ENCODE measurements at places on chromosomes 5 and 9.

DNA sequence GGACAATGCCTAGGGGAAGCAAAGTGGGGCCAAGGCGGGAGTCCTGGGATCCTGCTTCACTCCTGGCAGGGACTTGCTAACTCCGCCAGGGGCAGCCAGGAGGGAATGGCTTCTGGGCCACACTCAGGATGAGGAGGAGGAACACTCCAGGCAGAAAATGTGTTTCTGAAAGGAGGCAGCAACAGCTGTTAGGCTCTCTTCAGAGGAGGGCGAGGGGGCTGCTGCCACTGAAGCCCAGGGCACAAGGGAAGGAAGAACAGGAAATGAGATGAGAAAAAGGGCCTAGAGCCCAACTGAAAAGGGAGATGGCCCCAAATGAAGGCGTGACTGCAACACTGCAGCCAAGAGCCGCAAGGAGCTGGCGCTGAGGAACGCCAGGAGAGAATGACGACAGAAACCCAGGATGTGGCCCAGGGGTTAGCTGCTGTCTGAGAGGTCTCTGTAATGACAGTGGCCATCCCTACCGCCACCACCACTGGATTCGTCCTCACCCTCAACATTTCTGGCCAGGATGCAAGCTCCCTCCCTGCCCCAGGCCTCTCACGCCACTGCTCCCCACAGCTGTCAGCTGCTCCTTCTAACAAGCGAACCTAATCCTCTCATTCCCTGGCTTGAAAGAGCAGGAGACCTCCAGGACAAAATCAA lies 15.8 kb downstream of the PSMB7 start:
- peak; percentile 73 for DNase-seq

DNA sequence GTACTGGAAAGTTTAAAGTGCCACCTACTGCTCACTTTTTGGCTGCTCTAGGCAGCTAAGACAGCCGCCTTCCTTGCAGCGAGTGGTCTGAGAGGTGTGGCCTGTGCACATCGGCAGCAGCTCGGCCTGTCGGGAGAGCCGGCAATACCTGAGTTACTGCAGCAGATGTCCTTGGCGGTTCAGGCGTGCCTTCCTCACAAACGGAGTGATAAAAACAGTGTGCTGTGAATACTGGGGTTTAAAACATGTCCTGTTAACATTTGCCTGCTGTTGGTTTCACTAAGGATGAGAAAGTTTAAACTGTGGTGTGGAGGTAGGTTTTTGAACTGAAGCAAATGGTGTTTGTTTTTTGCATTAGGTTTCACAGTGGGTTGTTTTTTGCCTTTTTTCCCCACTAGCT lies 12.9 kb downstream of the TRAF2 start:
- no peak for DNase-seq

DNA sequence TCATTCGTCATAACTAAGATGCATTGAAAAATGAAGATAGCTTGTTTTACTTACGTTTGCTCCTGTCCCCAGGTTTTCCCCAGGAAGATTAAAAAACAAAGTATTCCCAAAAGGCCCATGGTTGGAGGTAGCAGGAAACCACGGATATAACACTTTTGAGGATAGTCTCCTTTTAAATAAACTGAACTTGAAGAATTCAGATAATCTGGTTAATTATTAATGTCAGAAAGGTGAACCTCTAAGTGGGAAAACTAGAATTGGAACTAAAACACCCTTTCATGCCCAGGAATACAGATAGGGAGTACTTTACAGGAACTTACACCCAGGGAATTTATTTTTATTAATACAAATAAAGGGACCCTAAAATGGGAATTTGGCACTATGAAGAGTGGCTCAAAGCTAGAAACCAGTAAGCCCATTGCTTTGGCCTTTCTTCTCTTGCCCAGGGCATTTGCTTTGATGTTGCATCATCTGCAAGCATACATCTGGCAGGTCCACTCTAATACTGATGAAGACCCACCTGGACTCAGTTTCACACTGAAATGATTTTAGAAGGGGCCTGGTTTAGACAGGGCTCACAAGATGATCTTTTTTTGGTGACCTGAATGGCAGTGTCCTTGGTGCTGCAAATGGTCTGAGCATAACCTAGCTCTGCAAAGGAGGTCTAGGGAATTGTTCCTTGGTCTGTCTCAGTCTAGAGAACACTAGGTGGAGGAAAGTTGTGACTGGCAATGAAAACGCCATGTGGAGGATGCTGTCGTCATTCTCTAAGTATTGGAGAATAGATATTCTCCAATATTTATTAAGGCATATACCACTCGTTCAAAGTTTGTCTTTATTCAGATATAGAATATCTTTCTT lies at the start of gene C5:
Gene C5 (minus strand): TSS at position 148 of the 861 bp plus-strand sequence. CDS start 29 bp downstream, at position 119.
- no peak for DNase-seq

- DNase-seq: no peak
These were observed 498.2 kb upstream of the CD180 start for GRCh38 chr5:67694810-67695191.

GRCh38 chr5:19208397-19208796 lies 779.6 kb downstream of the CDH18 start:
- DNase-seq: no peak

- DNase-seq: no peak
These were observed 1.9 kb downstream of the PJA2 start for GRCh38 chr5:109407913-109408312.

DNA sequence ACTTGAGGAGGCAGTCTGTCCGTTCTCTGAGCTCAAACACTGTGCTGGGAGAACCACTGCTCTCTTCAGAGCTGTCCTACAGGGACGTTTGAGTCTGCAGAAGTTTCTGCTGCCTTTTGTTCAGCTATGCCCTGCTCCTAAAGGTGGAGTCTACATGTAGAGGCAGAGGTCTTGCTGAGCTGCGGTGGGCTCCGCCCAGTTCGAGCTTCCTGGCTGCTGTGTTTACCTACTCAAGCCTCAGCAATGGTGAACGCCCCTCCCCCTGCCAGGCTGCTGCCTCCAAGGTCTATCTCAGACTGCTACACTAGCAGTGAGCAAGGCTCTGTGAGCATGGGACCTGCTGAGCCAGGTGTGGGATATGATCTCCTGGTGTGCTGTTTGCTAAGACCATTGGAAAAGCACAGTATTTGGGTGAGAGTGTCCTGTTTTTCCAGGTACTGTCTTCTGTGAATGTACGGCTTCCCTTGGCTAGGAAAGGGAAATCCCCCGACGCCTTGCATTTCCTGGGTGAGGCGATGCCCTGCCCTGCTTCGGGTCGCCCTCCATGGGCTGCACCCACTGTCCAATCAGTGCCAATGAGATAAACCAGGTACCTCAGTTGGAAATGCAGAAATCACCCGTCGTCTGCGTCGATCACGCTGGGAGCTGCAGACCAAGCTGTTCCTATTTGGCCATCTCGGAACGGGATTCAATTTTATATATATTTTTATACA lies 58.5 kb downstream of the CNTRL start:
- no peak for DNase-seq

DNA sequence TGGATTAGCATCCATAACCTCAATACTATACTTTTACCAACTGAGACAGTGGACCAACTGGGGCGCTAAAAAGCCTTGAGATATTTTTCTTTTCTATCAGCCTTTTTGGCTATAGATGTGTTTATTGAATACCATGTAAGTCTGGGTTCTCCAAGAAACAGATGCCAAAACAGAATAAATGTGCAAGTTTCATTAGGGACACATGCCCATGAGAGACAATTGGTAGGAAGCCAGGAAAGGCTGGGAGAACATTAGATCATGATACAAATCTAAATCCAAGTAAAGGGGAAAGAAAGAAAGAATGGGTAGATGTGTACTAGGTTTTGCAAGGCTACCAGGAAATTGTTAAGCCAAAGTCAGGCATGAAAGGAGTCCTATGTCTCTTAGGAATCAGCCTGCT lies 152.5 kb downstream of the KCTD16 start:
- no peak for DNase-seq

DNA sequence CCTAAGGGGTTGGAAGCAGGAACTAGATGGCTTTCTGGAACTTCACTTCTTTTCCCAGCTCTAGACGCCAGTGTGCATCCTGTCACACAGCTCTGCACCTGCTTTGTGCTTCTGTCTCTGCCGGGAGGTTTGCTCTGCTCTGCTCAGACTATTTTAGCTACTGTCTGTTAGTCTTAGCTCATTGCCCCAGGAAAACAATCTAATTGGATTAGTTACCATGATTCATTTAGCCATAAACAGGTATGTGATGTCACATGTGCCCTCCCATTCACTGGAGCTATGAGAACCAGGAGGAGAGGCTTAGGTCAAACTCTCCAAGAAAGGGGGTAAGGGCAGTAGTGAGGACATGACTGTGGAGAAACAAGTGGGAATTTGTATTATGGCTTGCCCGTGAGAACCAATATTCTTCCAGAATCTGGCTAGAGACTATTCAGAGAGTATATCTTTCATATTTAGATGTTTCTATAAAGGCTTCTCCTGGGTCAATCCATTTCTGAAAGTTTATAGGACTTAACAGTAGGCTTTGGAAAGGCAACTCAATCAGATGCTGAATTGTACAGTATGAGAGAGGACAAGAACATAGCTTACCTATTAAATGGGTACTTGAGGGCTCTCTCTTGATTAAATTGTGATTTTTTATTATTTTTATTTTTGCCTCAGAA lies 22.4 kb upstream of the NREP start:
- DNase-seq: no peak

- DNase-seq: no peak
These were observed at the start of gene PTPRD for GRCh38 chr9:10612641-10613398. Gene PTPRD (minus strand): TSS chr9:10613002.

DNA sequence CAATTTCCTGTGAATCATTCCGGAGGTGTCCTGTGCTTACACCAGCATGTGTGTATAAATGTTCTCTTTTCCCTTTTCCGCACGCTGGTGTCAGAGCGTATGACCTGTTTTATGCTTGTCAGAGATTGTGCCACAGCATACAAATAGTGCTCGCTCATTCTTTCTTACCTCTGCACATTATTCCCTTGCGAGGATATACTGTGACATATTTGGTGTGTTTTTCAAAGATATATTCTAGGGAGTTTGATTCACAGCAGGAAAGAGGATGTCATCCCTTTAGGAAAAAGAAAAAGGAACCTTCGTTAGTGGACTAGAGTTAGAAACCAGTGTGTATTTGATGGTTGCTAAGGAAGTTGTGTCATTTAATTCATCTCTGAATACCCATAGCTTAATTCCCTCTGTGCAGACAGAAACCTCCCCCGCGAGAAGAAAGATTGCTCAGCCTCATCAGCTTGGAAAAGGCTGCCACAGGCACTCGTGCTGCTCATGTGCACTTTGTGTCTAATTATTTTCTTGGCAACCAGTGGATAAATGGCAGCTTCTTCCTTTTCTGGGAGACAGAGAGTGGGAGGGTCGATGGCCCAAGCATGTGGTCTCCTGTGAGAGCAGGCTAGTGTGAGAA lies 14.7 kb upstream of the CCIN start:
- peak; percentile 65 for DNase-seq

DNA sequence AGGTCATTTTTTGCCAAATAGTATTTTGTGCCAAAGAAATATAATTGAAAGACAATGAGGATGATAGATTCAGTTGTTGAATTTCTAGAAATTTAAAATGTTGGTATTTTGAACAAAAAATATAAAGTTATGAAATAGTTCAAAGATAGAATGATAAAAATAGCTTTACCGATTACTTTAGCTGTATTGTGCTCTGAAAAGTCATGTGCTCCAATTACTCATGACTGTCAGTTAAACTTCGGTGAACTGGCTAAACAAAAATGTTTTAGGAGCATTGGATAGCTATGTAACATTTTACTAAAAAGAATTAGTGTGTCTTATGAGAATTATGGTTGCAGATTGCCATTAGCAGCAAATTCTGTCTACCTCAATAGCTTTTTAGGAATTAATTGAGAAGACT lies 177.3 kb upstream of the VCAN start:
- no peak for DNase-seq

- no peak for DNase-seq
These were observed 2.3 kb downstream of the DIRAS2 start for GRCh38 chr9:90640361-90640760.

DNA sequence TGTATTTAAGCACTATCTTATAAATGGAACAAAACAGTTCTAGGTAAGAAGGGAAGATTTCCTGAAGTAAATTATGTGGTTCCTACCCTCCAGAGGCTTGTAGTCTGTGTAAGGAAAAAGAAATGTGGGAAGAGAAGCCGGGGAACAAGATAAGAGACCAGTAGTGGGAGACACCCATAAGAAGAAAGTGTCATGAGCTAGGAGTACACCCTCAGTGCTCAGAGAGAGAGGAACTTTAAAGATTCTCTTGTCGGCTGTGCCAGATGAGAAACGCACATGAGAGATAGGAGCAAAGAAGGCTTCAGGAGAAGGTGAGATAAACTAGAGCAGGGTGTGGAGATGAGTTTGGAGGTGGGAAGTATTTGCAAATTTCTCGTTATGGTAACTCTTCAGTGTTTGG lies 18.1 kb downstream of the SLC36A1 start:
- no peak for DNase-seq

GRCh38 chr9:123081824-123082223 lies 48.4 kb downstream of the GPR21 start:
- peak; percentile 30 for DNase-seq

- DNase-seq: no peak
These were observed 393.6 kb downstream of the SPOCK1 start for GRCh38 chr5:137105351-137106035.

DNA sequence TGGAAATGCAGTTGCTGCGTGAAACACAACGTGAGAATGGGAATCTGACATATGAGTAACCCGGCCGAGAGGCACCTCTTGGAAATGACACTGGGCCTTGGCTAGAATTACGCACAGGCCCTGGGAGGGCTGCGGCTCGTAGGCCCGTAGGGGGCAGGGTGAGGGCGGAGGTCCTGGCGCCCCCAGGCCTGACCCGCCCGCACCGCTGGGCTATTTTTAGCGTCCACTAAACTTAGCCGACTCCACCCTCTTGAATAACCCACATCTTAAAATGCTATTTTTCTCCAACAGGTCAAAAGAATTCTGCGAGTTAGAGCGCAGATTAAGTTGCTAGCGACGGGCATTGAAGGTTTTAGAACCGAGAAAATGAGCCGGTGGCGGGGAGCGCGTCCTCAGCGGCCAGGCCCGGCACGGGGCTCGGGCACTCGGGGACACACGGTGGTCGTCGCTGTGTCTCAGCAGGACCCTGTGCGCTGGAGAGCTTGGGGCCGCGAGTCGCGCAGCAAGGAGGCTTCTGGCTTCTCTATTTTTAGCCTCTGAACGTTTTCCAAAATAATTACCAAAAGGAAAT lies 168.5 kb downstream of the AUH start:
- peak; percentile 99 for DNase-seq

DNA sequence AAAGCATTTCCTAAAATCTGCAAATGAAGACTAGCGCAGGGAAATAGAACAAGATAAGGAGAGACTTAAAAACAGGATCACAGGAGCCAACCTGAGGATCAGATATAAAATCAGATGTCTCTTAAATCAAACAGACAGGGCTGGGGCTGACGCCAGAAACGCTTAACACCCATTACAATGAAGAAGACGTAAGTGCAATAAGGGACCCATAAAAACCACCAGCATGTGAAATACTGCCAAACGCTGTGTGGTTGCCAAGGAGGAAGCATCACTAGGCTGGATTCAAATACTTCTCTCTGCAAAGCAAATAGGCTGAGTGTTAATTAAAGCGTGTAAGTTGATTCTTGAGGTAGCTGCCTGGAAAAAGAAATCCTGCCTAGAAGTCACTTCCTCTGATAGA lies 74.4 kb upstream of the ATP10B start:
- DNase-seq: no peak
